ENCODE measurements at places on chromosomes 6 and 20.

DNA sequence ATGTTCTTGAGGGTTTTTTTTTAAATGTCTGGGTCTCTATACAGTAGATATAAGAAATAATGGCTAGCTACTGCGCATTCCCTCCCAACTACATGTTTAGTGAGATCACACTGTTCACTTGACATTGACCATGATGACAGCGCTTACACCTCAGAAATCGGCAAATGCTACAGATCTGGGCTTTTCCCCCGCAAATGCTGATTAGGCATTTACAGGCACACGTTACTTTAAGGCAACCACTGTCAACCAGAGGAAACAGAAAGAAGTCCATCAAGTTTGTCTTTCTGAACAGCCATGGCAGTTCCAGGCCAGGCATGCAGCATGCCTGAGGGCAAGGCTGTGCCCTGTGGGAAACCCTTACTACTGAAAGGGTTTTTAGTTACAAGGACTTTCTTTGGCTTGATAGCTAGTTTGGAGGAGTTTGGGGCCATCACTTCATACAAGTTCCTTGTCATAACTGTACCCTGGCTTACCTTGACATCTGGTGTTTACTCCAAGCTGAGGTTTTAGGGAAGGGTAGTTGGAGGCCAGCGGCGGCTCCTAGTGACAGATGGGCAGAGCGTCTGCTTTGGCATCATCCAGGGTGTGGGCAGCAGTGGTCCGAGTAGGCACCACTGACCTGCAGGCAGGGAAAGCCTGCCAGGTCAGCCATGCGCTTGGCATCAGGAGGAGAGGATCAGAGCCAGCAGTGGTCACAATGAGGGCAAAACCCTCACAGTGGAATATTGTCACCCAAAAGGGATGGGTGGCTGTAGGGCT lies 43.0 kb downstream of the CFAP61 start:
- DNase-seq, result no peak

GRCh38 chr6:138545621-138545980 lies 46.3 kb upstream of the NHSL1 start:
- no peak for DNase-seq

DNA sequence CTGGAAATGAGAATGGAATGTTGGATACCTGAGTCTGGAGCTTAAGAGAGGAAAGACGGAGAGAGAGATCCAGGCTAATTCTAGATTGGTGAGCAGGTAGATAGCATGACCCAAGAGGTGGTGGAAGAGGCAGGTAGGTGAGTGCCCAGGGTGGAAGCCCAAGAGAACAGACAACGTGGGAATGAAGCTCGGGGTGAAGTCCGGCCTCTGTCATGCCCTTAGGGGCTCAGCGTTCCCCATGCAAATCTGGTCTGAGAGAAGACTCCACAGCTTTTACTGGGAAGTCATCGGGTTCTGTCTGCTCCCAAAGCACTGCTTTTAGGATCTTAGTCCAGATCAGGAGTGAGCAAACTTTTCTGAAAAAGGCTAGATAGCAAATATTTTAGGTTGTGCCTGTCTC lies 3.6 kb downstream of the NELFCD start:
- no peak for DNase-seq

- DNase-seq, result no peak
Observed at GRCh38 chr6:161434921-161435747, 161.3 kb upstream of the AGPAT4 start.

- DNase-seq, result peak; percentile 48
Observed at GRCh38 chr6:170529839-170530469, 23.2 kb downstream of the PSMB1 start.

DNA sequence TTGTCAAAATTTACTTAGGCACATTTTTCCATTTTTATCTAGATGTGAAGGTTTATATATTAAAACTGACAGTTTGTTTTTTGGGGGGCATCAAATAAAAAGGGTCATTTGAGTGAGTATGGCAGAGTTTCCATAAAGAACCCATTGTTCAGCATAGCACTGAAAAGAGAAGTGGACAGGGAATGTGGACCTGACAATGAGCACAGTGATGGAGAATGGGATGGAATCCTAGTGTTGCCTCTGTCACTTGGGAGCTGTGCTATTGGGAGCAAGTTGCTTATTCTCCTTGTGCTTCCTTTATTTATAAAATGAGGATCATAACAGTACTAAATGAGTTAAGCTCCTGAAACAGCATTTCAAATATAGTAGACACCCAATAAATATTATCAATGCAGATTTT lies 130.7 kb upstream of the SIM1 start:
- DNase-seq, result no peak

DNA sequence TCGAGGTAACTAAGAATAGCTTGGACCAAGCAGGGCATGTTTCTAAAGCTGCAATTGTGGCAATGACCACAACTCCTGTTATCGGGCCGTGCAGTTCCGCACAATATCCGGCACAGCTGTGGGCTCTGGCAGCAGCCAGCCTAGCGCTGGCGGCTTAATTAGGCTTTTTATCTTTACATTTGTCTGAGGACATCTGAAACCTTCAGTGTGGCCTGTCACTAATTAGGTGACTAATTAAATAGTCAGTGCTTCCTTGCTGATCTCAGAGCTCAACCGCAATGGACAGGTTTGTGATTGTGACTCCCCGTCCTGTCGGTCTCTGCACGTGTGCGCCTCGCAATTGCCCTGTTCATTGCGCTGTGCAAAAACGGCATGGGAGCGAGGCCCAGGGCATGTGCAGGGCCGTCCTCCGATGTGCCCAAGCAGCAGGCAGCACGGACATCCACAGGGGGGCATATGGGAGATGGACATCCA lies 134.8 kb upstream of the INSM1 start:
- DNase-seq, result no peak

- DNase-seq, result no peak
Observed at GRCh38 chr20:40393197-40394079, 295.6 kb downstream of the MAFB start.

DNA sequence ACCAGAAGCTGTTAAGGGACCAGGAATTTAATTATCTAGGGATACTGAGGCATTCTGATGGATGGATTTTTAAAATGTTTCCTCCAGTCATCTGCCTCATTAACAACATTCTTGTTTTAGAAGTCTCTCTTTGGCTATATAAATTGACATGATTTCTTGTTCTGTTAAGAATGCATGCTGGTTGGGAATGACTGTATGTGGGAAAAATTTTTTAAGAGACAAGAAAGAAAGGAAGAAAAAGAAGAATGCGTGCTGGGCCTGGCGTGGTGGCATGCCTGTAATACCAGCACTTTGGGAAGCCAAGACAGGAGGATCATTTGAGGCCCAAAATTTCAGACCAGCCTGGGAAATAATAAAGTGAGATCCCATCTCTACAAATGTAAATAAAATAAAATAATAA lies 203.6 kb downstream of the GJA1 start:
- no peak for DNase-seq

DNA sequence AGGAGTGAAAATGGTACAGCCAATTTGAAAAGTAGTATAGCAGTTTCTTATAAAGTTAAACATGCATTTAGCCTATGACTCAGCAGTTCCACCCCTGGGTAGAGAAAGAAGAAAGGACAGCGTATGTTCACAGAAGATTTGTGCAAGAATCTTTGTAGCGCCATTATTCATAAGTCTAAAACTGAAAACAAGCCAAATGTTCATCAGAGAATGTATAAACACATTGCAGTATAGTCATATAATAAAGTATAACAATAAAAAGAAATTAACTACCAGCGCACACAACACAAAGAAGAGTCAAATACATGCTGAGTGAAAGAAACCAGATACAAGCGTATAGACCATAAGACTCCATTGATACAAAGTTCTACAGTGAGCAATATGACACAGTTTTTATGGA lies 294.0 kb downstream of the SAMD5 start:
- DNase-seq, result no peak

- no peak for DNase-seq
Observed at GRCh38 chr6:4794140-4794707, 18.0 kb downstream of the CDYL start.

- DNase-seq, result no peak
Observed at GRCh38 chr6:20013066-20013861, 176.1 kb downstream of the ID4 start.

DNA sequence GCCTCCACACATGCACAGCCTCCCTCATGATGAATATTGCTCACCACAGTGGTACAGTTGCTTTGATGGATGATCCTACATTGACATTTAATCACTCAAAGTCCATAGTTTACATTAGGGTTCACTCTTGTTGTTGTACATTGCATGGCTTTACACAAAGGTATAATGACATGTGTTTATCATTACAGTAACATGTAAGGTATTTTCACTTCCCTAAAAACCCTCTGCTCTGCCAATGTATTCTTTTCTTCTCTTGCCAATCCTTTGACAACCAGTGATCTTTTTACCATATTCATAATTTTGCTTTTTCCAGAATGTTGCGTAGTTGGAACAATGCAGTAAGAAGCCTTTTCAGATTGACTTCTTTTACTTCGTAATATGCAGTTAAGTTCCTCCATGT lies 166.6 kb upstream of the KHDRBS2 start:
- DNase-seq, result no peak

DNA sequence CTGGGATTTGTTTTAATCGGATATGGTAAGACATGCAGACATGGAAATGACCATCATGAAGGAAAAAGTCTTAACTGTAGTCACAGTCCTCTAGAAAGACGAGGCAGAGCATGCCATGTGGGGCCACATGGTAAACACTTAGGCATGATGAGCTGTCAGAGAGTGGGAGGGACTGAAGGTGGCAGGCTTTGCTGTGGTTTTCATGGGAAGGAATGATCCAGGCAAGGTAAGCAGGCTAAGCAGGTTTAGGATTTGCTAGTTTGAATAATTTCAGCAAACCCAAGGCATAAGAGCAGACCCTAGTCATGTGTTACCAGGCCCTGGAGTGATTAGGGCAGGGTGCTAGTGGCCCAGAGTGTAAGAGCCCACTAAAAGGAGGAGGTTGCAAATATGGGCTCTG lies 47.2 kb upstream of the STMND1 start:
- no peak for DNase-seq

DNA sequence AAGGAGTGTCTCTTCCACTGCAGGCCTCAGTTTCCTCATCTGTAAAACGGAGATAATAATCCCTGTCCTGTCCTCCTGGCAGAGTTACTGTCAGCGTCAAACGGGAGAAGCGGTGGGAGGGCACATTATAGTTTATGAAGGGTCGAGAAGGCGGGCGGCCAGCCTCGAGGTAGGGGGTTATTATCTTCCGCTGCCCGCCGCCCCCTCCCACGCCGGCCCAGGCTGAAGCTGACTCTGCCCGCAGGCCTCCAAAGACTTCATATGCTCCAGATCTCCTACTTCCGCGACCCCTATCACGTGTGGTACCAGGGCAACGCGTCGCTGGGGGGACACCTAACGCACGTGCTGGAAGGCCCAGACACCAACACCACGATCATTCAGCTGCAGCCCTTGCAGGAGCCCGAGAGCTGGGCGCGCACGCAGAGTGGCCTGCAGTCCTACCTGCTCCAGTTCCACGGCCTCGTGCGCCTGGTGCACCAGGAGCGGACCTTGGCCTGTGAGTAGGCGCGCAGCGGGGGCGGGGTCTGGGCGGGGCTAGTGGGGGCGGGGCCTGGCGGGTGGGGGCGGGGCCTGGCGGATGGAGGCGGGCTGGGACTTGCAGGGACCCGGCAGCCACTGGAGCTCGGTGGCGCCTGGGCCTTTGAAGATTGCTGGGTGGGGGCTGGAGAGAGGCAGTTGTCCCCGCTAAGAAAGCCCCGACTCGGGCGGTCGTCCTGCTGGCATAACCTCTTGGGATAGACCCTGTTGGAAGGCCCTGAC lies 2.8 kb downstream of the PROCR start:
- DNase-seq, result no peak

DNA sequence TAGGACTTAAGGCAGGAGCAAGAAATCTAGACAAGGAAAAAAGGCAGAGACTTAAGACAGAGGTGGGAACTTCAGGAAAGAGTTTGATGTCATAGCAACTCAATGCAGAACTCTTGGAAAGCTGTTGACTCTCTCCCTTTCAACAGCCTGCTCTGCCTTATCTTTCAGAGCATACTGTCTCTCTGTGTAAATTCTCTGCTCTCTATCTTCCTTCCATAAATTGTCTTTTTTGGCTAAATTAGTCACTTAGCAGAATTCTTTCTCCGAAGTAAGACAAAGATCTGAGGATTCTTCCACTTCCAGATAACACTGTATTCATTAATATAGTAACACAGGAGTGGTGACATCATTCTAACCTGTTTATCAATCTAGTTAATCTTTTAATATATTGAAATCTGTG lies 80.2 kb downstream of the PLG start:
- DNase-seq, result no peak

DNA sequence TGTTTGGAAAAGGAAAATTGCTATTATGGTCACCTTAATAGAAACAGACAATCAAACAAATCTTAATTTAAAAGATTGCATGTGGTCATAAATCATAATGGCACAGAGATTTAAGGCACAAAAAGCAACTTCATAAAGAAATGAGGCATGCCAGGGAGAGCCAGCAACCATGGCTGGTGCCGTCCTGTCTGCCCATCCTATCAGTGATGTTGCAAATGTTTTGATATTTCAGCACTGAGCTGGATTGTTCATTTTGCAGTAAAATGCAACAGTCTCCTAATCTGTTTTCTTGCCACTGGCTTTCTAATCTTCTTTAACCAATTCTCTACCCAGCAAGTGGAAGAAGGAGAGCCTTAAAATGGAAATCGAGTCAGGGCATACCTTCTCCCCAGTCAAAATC lies 249.8 kb downstream of the SAMD5 start:
- no peak for DNase-seq

Data from stimulated activated CD4-positive, alpha-beta T cell treated with anti-CD3 and anti-CD28 coated beads, Interleukin-1b, Interleukin-23, amount 100 ng/mL, for 24 hours (primary cell).